Suppressor macrophage (primary cell): ENCODE measurements at places on chromosomes 6 and 20.

GRCh38 chr6:82006027-82006738 is 241.4 kb downstream of the IBTK start:
- DNase-seq, result peak; percentile 42

- DNase-seq, result no peak
These were observed 491.4 kb downstream of the LMBRD1 start for GRCh38 chr6:69305456-69305855.

DNA sequence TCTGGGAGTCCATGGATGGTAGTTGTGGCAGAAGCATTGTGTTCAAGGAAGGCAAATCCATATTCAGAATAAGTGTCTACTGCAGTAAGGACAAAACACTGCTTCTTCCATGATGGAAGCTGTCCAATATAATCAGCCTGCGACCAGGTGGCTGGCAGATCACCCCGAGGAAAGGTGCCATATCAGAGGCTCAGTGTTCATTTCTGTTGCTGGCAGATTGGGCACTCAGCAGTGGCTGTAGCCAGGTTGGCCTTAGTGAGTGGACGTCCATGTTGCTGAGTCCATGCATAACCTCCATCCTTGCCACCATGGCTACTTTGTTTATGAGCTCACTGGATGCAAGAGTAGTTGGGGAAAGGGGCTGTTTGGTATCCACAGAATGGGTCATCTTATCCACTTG is 130.2 kb downstream of the SGK1 start:
- no peak for DNase-seq

DNA sequence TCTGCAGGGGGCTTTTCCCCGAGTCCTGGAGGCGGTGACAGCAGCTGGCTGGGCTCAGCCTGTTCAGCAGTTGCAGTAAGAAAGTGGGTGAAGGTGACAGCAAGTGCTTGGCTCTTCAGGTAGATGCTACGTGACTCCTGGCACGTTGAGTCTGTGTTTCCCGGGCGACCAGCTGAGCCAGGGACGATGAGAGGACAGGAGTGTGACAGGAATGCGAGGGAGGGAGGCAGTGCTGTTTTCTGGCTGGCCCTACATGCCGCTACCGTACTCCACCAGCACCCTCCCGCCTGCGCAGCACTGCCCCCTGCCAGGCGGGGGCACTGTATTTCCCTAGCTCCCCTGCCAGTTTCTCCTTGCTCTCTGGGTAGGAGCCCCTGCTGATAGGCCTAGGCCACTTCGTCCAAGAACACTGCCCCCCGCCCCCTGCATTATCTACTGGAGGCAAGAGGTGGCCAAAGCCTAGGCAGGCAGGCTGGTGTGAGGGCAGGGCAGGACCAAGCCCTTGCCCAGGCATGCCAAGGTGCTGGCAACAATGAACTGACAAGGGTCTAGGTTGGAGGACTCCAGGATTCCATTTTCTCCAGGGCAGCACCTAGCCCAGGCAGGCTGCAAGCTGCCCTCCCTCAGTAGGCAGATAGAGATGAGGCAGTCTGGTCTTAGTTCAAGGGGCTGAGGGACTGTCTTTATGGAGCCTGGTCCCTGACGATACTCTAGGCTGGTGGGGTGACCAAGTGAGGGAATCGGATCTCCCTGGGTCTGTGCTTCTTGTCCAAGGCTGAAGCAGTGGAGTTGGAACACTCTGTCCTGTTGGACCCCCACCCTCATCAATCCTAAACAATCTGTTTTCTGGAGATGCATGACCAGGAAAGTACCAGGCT is 19.2 kb downstream of the MRPS18A start:
- peak; percentile 58 for DNase-seq

- DNase-seq, result no peak
These were observed 81.9 kb downstream of the ANKS1A start for GRCh38 chr6:34970957-34971356.

DNA sequence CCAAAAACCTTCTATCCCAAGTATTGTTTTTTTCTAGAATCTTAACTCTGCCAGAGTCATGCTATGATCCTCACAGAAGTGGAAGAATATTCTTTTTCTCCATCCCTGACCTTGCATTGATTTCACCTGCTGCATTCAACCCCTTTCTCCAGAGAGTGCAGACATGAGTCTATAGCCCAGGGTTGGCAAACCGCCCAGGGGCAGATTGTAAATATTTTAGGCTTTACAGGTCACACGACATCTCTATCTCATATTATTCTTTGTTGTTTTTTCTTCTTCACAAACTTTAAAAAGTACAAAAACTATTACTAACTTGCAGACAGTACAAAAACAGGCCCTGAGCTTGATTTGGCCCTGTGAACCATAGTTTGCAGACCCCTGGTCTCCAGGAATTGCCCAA is 112.1 kb upstream of the ASF1A start:
- no peak for DNase-seq

GRCh38 chr20:50762045-50762422 is 30.7 kb downstream of the PARD6B start:
- DNase-seq, result no peak

DNA sequence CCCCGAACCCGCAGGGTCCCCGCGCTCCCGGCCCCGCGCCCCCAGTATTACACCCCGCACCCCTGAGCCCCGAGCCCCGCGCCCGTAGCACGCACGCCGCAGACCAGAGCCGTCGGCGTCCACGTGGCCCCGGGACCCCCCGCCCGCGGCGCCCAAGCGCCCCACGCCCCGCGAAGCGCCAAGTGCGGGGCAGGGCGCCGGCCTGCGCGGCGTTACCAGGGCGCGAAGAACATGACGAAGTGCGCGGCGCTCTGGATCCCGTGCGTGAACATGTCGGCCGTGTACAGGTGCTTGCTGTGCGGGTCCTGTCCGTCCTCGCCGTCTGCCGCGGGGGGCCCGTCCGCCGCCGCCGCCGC is 312 bp downstream of the TXNDC5 start:
- no peak for DNase-seq

DNA sequence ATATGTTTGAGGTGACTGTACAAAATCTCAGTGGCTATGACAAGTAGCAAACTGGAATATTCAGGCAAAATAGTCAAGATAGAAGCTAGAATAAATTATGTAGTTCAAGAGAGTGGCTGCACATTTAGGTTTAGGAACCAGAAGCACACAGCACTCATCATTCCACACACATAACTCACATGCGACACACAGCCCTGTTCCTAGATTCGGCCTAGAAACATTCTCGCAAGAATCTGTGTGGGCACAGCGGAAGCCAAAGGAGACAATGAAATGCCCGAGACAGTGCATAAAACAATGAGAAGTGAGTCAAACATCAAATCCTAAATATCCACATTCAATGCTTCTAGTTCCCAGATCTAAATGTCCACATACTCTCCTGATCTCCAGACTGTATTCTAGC is 9.5 kb upstream of the SUPT3H start:
- no peak for DNase-seq

GRCh38 chr6:33896391-33897188 is 92.8 kb upstream of the MLN start:
- no peak for DNase-seq

DNA sequence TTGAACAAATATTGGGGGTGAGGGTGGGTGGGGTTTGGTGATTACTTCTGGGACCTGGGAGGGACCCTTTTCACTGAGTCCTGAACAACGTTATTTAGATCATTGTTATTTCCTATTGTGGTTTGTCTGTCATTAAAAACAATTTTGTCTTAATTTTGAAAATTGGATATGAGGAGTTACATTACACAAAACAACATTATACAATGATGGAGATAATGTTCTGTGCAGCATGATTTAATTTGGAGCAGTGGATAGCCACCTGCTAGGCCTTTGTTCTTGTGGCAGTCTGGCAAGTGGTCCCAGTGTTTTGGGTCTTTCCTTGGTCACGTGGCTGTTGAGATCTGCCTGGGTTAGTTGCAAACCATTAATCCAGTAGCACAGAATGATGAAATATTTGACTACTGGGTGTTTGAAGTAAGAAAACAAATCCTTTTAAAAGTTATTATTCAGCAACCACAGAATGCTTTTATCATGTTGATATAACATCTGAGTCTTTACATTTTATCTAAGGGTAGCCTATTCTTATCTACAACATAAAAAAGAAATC is 172.8 kb downstream of the CDKAL1 start:
- DNase-seq, result no peak

GRCh38 chr20:43774754-43775153 is 48.0 kb upstream of the GTSF1L start:
- DNase-seq, result no peak

DNA sequence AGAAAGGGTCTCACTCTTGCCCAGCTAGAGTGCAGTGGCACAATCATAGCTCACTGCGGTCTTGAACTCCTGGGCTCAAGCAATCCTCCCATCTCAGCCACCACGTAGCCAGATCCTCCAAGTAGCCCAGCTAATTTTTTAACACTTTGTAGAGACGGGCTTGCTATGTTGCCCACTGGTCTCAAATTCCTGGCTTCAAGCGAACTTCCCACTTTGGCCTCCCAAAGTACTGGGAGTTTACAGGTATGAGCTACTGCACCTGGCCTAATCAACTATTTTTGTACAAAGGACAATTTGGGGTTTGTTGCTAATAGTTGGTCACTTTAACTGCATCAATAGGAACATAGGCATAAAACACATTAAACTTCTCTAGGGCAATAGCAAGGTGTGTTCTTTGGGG is 29.9 kb upstream of the SYNCRIP start:
- DNase-seq, result no peak

GRCh38 chr6:43052842-43053544 is 658 bp downstream of the CUL7 start:
- DNase-seq, result peak; percentile 50

GRCh38 chr6:143149771-143150170 is 89.1 kb downstream of the AIG1 start:
- DNase-seq, result no peak

DNA sequence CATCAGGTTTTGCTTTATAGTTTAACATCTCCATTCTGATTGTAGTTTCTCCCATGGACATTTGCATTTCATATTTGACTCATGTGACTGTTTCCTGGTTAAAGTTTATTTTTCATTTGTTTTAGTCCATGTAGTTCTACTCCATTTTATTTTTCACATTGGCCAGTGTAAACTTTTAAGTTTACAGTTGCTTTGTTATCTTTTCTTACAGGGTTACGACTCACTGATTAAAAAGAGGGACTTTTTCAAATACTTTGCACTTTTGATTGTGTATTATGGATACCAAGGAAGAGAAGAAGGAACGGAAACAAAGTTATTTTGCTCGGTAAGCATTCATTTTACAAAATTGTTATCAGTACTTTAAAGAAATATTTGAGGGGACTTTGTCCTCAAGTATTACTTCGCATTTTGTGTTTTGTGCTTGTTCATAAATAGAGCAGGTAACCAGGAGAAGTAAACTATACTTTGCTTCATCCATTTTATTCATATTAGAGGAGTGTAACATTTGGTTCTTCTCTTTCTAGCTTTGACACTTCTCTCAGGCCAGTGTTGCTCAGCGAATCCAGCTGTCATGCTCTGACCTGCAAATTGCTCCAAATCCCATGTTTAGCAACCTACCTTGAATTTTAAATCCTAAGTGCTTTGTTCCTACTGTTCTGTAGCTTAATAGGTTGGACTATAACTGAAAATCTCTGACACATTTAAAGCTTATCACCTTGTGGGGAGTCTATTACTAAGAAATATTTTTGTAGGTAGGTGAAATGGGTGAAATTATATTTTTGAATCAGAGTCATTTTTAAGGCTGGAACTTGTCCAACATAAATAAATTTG is 24.5 kb downstream of the NCOA7 start:
- DNase-seq, result no peak

GRCh38 chr6:13304101-13304500 is 24.2 kb downstream of the TBC1D7 start:
- no peak for DNase-seq

- DNase-seq, result peak; percentile 70
These were observed 47.3 kb upstream of the MARCKS start for GRCh38 chr6:113809826-113810225.

- DNase-seq, result peak; percentile 92
These were observed 20.4 kb downstream of the WFDC3 start for GRCh38 chr20:45771182-45771759.

GRCh38 chr6:56250266-56250665 is 2.9 kb upstream of the COL21A1 start:
- peak; percentile 27 for DNase-seq

DNA sequence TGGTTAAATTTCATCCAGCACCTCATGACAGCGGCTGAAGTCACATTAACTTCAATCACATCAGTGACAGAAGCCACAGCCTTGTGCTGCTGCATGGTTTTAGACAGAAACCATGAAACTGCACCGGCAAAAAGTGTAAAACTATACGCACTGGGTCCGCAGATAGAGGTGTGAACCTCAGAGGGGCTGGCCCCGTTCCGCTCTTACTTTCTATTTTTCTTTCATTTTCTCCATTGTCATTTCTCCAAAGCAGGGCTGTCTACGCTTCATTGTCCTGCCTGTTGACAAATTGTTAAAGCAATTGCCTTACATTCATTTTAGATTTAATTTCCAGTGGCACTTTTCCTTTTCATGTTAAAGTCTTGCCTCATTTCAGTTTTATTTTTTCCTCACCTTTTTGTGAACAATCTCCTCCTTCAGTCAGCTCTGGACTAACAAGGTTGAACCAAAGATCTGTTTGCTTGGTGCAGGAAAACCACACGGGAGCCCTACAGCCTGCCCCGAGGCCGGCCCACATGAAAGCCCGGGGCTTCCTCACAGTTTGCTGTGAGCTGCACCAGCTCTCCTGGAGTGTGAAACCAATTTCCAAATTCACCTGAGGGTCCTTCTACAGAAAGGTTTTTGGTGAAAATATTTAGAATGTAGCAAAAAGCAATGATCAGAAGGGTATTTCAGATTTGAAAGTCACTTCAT is 63.7 kb downstream of the PRR18 start:
- DNase-seq, result no peak

DNA sequence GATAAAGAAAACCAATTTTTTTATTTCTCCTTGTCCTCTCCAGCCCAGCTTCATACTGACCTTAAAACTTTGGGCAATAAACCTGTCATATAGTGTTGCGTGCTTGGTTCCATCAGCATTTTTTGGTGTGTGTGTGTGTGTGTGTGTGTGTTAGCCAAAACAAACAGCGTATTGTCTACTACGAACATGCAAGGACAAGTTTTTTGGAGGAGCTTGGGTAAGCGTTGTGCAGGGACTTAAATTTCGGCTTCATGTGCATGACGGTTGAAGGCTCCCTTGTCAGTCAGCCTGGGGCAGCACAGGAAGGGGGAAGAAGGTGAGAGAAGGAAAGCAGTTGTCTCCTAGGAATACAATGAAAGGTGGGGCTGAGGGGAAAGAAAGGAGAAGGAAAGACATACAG is 62.0 kb upstream of the PAX1 start:
- no peak for DNase-seq
